ENCODE measurements at places on chromosomes 5 and 9.

DNA sequence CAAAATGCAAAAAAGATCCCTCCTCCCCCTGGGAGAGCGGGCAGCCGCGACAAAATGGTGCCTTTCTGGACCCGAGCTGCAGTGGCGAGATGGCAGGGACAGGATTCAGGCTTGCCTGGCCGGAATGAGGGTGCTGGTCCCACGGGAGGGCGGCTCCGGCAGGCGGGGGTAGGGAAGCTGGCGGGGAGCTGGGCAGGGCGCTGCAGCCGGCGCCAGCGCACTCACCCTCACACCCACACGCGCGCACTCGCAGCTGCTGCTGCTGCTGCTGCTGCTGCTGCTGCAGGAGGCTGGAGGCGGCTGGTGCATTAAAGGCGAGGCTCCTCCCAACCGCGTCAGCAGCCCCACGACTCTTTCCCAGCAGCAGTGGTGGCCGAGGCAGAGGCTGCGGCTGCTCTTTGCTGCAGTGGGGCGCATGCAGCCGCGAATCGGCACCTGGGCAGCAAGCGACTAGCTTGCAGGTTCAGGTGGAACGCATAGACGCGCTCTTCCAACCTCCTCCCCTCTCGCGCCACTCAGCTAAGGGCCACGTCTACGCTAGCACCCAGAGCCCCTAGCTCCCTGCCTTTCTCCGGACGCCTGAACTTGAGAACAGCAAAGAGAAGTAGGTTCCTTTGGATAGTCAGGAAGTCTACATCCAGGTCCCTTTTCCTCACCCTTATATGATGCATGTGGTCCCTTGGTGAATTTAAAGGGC, at the start of gene PPP2R2B:
PPP2R2B (minus strand) TSS at position 282 of the 697 bp plus-strand sequence.
- DNase-seq, result no peak

DNA sequence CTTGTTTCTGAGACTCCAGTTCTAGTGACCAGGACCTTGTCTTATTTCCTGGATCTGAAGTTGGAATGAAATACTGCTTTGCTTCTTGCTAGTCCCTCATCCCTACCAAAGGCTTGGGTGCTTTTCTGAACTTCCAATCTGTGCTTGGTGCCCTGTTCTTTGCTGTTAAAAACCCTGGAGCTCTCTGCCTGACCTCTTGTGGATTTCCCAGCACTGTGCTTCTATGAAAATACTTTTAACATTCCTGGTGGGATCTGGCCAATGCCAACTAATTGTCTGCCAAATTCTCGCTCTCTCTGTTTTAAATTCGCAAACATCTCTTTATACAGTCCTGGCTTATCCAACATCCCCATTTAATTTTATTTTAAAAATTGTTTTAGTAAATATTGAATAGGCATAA, 26.7 kb upstream of the CSNK1G3 start:
- no peak for DNase-seq

DNA sequence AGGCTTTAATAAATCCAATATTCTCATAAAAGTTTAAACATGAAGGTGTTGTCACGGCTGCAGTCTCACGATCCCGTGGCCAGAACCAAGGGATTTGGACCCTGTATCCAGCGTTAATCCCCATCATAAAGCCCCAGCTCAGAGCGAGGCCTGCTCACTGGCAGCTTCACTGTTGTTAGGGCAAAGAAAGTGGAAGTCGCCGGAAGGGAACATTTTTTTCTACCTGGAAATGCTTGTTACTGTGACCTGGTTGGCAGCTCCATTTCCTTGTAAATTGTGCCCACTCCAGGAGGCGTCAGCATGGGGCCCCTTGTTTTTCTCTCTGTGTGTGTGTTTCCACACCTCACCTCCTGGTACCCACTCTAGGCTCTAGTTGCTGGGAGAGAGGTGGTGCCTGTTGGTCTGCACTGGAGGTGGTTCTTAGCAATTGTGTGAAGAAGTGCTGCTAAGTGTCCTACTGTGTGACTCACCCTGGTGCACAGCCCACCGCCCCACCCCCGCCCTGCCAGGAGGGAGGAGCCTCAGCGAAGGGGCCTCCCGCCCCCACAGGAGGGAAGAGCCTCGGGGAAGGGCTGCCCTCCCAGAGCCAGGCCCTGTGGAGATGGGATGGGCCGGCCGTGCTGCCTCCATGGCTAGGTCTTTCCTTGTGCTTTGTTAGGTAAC, 105.1 kb downstream of the EHMT1 start:
- no peak for DNase-seq

DNA sequence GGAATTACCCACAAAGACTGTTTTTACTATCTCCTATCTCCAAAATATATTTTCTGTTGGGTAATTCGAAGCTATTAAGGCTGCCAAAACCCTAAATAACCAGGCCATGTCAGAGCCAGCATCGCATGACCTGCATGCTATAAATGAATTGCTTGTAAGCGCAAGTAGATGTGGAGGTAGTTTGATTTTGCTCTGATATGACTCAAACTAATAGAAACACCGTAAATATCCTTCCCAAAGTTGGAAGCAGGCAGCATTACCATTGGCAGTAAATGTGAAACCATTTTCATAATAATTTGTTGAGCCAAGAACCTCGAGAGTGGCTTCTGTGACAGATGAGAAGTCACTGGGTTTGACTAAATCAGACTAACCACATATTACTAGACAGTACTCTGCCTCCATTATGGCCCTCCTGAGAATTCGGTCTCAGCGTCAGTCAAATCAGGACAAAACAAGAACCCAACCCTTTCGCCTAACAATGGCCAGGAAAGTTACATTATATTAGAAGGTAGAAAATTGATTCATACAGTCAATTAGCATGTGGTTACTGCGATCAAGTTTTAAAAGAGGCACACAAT, 289.8 kb downstream of the SPOCK1 start:
- no peak for DNase-seq

DNA sequence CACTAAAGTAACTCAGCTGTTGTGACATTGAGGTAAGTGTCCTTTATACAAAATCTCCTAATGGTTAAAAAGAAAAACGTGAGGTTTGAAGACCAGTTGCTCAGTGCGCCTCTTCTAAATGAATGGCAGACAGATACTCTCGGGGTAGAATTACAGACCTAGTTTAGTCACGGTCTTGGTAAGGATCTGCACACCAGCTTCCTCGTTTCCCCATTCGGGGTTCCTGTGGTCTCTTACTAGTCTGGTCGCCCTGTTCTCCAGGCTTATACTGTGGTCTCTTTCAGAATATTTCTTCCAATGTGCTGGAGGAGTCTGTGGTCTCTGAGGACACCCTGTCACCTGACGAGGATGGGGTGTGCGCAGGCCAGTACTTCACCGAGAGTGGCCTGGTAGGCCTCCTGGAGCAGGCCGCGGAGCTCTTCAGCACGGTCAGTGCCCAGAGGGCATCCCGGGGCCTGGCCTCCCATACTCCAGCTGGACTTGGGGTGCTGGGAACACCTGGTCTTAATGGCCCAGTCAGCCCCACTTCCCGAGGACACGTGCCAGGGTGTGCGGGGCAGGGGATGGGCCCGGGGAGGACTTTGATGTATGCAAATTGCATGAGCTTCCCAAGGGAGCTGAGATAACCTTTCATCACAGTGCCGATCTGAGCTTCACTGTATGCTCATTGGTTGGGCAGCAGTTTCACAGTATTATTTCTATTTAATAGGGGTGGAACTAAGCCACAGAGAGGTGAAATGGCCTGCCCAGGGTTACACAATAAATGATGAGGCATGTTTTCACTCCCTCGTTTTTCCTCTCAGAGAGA, 224.5 kb downstream of the DOCK8 start:
- no peak for DNase-seq

DNA sequence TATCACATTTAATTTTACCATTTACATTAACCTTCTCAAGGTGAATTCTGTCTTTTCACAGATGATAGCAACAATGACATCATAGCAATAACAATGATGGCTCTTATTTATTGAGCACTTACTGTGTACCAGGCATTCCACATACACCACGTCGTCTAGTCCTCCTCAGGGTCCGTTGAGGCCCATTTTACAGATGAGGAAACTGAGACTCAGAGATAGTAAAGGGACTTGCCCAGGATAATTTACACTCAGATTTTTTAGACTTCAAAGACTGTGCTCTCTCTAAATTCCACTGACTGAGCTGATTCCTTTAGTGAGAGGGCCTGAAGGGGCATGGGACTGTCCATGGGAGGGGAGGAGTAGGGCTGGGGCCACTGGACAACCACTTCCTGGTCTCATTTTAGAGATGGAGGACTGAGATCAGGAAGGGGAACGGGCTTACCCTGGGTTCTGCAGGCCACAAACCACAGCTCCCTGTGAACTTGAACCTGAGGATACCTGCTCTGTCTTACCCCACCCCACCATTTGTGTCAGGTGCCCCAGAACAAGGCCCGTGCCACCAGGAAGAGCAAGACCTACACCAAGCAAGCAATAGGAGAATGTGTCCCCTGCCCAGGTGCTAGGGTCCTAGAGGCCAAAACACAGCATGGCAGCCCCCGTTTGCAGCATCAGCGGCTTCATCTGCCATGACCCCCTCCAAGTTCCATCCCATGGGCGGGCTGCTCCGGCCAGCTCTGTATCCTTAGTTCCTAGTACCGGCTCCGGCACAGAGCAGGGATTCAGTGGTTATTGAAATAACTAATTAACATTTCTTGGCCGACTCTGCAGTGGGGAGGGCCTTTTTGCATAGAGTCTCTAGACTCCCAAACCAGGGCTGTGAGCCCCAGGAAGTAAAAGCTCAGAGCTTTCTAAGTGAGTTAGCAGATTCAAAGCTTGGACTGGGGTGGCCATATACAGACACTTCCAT, 96.6 kb downstream of the RGS3 start:
- no peak for DNase-seq

DNA sequence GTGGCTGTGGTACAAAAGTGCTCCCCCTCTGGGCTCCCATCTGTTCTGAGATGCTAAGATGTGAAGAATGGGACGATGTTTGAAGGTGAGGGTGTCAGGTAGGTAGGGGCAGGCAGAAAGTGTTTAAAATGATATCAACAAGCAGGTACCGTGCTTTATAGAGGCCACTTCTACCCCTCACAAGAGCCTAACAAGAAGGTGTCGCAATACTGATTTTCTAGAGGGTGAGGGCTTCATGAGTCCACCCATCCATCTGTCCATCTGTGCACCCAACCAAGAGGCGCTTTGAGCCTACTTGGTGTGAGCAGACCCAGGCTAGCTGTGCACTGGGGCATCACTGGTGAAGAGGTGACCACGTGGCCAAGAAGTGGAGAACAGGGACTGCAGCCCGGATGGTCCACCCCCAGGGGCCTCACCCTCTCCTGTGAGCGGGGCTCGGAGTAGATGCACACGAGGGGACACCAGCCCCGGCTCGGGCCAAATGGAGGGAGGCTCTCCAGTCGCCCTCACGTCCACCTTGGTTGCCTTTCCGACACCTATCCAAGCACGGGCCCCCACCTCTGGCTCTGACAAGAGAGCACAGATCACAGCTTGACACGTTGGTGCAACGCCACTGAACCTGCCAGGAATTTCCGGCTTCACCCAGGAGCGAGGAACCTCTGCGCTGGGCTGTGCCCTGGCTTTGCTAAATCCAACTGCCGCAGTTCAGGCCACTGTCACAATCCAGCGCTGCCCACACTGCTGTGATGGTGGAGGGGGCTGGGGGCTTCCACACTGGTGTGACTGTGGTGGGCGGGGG, 34.5 kb downstream of the CRB2 start:
- DNase-seq, result no peak

GRCh38 chr5:139808481-139809330, 13.1 kb downstream of the PSD2 start:
- DNase-seq, result no peak

GRCh38 chr9:72524820-72525540, 3.6 kb downstream of the TMC1 start:
- DNase-seq, result no peak

- no peak for DNase-seq
These were observed 18.2 kb upstream of the STK32A start for GRCh38 chr5:147216552-147217154.

- DNase-seq, result no peak
These were observed 16.1 kb downstream of the NIPSNAP3B start for GRCh38 chr9:104779946-104780535.

DNA sequence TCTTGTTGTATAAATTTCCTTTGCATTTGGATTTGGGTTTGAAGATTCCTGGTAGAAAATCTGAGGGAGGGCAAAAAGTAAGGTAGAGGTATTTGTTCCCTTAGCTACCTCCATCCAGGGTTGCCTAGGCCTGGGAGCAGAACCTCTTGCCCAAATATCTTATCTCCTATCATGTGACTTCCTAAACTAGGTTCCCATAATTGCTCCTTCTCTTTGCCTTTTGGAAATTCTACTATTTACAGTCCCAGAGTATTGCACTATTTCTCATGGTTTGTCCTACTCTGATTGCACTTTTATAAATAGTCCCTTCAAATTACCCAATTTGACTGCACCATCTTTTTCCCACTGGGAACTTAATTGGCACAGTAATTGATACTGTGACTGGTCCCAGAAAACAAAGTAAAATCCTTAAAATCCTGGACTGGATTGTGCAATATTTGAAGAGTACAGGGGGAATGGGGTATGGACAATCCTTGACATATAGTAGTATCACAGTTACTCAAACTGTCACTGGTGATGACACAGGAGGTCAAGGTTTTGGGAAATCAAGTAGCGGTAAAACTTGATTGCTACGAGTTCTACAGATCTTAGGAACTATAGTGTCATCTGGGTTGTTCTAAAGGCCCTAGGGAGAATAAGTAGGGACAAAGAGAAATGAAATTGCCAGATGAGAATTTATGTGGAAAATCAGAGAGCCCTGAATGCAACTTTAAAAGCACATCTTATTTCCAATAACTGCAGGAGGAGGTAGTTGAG, 31.5 kb upstream of the TMED7 start:
- DNase-seq, result no peak

DNA sequence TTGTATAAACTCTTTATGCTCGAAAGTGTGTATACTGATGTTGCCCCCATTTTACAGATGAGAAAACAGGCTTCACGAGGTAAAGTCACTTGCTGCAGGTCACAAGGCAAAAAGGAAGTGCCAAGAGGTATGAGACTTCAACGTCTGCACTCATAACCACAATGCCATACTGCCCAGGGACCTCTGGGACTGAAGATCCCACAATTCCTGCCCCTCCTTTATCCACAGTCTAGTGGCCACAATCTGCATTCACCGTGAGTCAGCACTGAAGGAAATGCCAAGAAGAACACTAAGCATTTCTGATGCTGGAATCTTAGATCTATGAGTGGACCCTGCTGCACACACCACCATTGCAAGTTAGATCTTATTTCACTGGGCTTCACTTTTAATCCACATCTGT, 37.3 kb downstream of the MED27 start:
- no peak for DNase-seq

GRCh38 chr5:40660751-40661150, 19.0 kb upstream of the PTGER4 start:
- no peak for DNase-seq
